Hematopoietic multipotent progenitor cell treated with erythropoietin and hydrocortisone succinate and interleukin-3 and kit ligand, for 4 days (in vitro differentiated cells): ENCODE measurements at places on chromosomes 1 and 21.

DNA sequence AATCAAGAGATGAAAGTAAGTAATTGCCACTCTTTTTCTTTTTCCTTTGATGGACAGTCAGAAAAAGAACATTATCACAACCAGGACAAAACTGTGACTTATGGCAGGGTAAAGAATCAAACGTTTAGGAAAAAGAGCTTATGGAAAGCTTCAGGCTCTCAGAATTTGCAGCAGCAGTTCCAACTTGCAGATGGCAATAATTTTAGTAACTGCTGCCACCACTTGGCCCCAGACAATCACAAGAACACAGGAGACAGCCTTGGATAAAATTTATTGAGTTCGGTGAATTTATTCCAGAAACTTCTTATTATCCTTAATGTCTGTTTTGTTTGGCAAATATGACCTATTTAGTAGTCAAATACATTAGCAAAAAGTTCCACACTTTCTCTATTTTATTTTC is 804.4 kb downstream of the BRINP3 start:
- no peak for DNase-seq

DNA sequence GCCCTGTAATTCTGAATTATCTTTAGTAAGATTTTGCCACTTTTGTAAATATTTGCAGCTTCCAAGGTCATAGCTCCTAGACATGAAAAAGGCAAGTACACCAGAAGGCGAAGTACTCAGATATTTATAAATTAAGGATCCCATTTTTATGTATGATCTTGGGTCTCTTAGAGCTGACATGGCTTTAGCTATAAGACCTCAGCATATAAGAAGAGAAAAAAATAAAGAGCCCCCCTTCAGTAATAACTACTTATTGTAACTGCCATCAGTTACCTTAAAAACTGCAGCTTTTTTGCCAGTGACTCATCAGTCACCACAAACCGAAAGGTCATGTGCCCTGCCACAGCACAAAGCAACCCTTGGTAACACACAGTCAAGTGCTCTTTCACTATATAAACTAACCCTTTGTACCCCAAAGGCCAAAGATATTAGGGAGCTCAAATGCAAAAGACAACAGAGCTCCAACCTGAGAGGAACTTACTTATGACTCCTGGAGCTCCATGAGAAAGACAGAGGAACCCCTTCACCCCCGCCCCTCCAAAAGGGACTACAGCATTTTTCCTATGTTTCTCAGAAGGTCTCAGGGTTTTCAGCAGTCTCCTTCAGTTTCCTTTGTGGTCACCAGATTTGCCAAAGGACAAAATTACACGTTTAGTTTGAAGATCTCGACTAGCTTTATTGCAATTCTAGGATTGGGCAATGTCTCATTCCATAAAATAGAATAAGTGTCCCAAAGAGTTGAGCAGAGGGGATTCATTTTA is 219.8 kb upstream of the DUSP10 start:
- DNase-seq: peak; percentile 89

DNA sequence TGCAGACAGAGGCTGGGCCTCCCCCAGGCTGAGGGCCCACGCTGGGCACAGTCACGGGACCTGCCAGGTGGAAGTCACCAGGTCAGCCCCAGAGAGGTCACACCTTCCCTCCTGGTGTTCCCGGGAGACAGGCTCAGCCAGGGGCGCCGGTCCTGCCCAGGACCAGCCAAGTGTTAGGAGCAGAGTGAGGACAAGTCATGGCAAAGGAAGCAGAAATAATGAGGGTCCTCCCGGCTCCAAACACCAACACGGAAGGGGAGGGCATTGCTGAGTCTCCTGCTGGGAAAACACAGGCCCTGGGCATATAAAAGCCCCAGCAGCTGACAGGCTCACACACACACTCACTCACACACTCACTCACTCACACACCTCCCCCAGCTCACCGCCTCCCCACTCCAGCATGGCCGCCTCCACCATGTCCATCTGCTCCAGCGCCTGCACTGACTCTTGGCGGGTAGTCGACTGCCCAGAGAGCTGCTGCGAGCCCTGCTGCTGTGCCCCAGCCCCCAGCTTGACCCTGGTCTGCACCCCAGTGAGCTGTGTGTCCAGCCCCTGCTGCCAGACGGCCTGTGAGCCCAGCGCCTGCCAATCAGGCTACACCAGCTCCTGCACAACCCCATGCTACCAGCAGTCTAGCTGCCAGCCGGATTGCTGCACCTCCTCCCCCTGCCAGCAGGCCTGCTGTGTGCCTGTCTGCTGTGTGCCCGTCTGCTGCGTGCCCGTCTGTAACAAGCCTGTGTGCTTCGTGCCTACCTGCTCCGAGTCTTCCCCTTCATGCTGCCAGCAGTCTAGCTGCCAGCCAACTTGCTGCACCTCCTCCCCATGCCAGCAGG is at the start of gene KRTAP10-10:
KRTAP10-10 (plus strand) TSS at position 339 of the 833 bp plus-strand sequence; CDS start at position 401, 62 bp downstream.
- DNase-seq: no peak

DNA sequence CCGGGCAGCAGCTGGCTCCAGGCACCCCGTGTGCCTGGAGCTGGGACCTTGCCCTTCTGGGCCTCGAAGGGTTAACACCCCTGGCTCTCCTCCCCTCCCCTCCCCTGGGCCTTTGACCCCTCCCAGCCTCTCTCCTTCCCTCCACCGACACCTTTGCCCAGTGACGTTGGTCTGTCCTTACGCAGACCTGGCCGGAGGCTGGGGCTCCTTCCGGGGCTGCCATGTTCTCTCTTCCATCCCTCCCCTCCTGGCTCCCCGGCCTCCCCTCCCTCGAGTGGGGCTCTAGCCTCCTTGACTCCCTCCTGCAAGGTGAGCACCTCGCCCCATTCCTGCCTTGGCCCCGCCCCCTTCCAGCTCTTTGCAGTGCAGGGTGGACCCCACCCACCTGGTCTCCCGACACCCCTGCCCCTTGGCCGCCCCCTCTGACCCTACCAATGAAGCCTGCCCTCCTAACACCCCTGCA is at the start of gene TMEM82:
TMEM82 (plus strand) TSS at position 161 of the 463 bp plus-strand sequence; CDS start at position 222, 61 bp downstream.
- DNase-seq: no peak

DNA sequence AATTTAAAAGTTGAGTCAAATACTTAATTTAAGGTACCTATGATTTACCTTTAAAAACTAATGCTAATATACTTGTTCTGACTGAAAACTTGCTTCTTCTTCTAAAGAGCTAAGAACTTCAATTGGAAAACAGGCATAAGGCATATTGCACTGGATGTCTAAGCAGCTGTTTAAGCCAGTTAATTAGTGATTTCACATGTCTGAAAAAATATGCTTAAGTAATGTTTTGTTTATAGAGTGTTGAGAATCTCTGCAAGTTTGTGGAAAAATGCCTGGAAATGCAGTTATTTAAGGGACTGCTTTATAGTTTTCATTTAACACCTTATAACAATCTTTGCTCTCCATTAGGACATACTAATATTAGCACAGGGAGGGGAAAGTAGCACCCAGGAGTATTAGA is 28.2 kb downstream of the UBE2U start:
- DNase-seq: no peak

GRCh38 chr21:34077888-34078287 is 4.5 kb downstream of the MRPS6 start:
- DNase-seq: peak; percentile 40

DNA sequence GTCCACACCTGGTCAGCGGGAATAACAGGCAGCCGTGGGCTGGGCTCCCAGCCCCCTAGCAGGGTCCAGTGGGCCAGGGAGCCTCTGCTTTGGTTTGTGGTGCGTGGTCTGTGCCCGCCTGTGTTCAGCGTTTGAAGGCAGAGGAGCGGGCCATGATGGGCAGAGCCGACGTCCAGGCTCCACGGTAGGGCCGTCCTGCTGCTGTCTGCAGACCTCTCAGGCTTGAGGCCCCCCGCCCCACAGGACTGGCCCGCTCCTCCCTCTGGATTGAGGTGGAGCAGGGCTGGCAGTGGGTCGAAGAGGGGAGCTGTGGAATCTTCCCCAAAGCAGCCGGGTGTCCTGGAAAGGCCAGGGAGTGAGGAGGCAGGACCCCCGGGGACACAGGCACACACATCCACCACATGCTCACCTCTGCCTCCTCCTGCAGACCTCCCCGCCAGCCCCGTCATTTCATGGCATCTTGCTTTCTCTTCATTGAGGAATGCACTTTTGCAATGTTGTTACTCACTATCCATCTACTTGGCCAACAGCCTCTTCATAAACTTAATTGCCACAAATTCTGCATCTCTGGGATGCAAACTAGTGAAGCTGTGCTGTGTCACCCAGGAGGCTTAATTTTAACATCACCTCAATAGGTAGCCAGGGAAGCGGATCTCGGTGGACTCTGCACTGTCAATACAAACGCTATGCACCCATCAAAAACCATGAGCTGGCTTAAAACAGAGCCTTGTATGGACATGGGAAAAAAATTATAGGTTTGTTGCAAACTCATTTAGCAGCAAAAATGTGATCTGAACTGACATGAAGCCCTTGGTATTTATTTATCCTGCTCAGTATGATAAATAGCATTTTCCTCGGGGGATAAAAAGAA is 85.9 kb downstream of the PDE9A start:
- no peak for DNase-seq

- DNase-seq: no peak
Observed at GRCh38 chr21:26138615-26139257, 31.8 kb downstream of the APP start.

GRCh38 chr1:60655679-60656355 is 426.5 kb upstream of the NFIA start:
- DNase-seq: no peak

GRCh38 chr21:43269440-43269839 is 100.6 kb downstream of the CRYAA start:
- DNase-seq: peak; percentile 59

GRCh38 chr1:204367956-204368355 is 8.2 kb upstream of the PLEKHA6 start:
- no peak for DNase-seq

DNA sequence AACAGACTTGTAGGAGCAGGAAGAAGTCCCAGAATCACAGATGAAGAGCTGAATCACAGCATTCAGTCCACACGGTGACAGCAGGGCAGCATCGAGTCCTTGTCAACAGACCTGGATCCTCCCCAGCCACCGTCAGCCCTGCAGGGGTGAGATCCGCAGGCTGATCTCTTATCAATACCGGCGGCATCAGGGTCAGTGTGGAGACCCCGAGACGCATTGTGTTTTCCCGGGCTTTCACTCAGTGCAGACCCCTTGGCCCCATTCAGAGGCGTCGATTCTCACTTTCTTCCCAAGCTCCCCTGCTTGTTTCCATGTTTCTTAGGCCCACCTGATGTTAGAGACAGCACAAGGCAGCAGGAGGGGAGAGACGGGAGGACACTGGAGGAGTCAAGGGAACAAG is 609.6 kb downstream of the PTPRU start:
- DNase-seq: no peak

DNA sequence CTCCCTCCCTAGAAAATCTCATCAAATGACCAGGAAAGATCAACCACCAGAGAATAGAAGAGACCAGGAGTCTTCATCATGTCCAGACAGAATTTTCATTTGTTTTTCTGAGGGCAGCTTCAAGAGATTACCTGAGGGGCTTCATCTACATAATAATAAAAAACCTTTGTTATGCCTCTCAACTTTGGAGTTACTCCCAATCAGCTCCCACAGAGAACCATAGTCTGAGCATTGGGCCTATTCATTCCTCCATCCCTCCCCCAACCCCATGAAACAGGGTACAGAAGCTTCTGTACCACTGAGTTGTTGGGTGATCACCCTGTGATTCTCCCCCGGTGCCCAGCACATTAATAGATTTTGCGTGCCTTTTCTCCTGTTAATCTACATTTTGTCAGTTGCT is 53.3 kb upstream of the PRRC2C start:
- DNase-seq: no peak

DNA sequence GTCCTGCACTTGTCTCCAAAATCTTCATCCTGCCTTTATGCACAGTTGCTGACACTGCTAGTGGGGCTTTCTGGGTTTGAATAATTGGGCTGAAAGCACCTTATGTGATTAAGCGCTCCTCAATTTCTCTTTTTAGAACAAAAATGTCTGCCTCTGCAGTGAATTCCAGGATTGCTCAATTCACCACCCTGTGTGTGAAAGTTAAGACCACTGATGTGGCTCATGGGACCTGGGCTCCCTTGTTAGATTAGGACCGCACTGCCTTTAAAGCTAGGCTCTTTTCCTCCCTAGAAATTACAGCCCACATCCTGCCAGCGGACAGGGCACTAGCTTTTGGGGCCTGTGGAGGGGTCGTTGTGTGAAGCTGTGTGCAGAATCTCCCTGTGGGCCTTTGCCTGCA is 18.8 kb downstream of the KIAA1614 start:
- DNase-seq: no peak

GRCh38 chr1:210293171-210293607 is 35.5 kb upstream of the HHAT start:
- no peak for DNase-seq

- peak; percentile 69 for DNase-seq
Observed at GRCh38 chr1:84704872-84705417, 14.7 kb upstream of the SSX2IP start.
